Hair follicular keratinocyte (primary cell): ENCODE measurements at places on chromosomes 1 and 21. TPM values are rescaled to one million over a fixed set of nuclear protein-coding genes. Genes with fewer than 3 reads are reported as not detected.

LCA5L gene
- total RNA-seq, result 0.19 and 0.47 TPM in 2 replicates

NOS1AP gene
- 0.08 TPM in 1 of 2 replicates, not detected in the other for total RNA-seq

MOV10 gene
- 27.7 and 33.0 TPM in 2 replicates for total RNA-seq

RPTN gene
- total RNA-seq, result not detected in 2 replicates

EFNA3 gene
- 2.9 and 3.2 TPM in 2 replicates for total RNA-seq

UBL4B gene
- total RNA-seq, result not detected in 2 replicates

A3GALT2 gene
- not detected in 2 replicates for total RNA-seq

LPAR3 gene
- 40.6 and 61.5 TPM in 2 replicates for total RNA-seq

SPRR2G gene
- not detected in 2 replicates for total RNA-seq

LCE3D gene
- 6.0 TPM in 1 of 2 replicates, not detected in the other for total RNA-seq

SPRR3 gene
- 0.61 and 0.70 TPM in 2 replicates for total RNA-seq

MYOM3 gene
- 0.38 and 0.78 TPM in 2 replicates for total RNA-seq

IFI44L gene
- 0.08 and 0.53 TPM in 2 replicates for total RNA-seq

PRAMEF14 gene
- not detected in 2 replicates for total RNA-seq

PPM1J gene
- 6.6 and 18.3 TPM in 2 replicates for total RNA-seq

FAM163A gene
- not detected in 2 replicates for total RNA-seq

CFAP141 gene
- total RNA-seq, result not detected in 2 replicates

COL24A1 gene
- total RNA-seq, result not detected in 2 replicates

SLC6A17 gene
- total RNA-seq, result not detected in 2 replicates

E2F2 gene
- total RNA-seq, result 0.08 and 0.23 TPM in 2 replicates

SGIP1 gene
- total RNA-seq, result 1.9 TPM in 1 of 2 replicates, not detected in the other

C1orf52 gene
- 12.5 and 15.3 TPM in 2 replicates for total RNA-seq

AMPD1 gene
- total RNA-seq, result not detected in 2 replicates

NKAIN1 gene
- total RNA-seq, result not detected in 2 replicates

GJC2 gene
- 0.38 and 0.86 TPM in 2 replicates for total RNA-seq

SPRR5 gene
- total RNA-seq, result 0.31 TPM in 1 of 2 replicates, not detected in the other

PRDM16 gene
- not detected in 2 replicates for total RNA-seq

RGS13 gene
- total RNA-seq, result not detected in 2 replicates

NBPF20 gene
- total RNA-seq, result 2.0 and 3.8 TPM in 2 replicates

OR2M3 gene
- not detected in 2 replicates for total RNA-seq

EXOSC10 gene
- 46.2 and 70.4 TPM in 2 replicates for total RNA-seq

LRRIQ3 gene
- 0.39 and 0.53 TPM in 2 replicates for total RNA-seq

LCE1D gene
- not detected in 2 replicates for total RNA-seq

PHACTR4 gene
- 11.5 and 13.6 TPM in 2 replicates for total RNA-seq

CYP4A22 gene
- not detected in 2 replicates for total RNA-seq

SEC16B gene
- 0.72 and 0.78 TPM in 2 replicates for total RNA-seq

PRR9 gene
- not detected in 2 replicates for total RNA-seq

RGS2 gene
- 7.2 and 7.3 TPM in 2 replicates for total RNA-seq

IGSF21 gene
- total RNA-seq, result not detected in 2 replicates

PRKCZ gene
- 29.0 and 43.6 TPM in 2 replicates for total RNA-seq

SPATA46 gene
- total RNA-seq, result not detected in 2 replicates

RGS8 gene
- not detected in 2 replicates for total RNA-seq

TRIM17 gene
- 1.4 TPM in 1 of 2 replicates, not detected in the other for total RNA-seq

OR2G6 gene
- not detected in 2 replicates for total RNA-seq

RIMKLA gene
- not detected in 2 replicates for total RNA-seq

TMEM82 gene
- total RNA-seq, result not detected in 2 replicates

OR10J1 gene
- not detected in 2 replicates for total RNA-seq
